ENCODE measurements at places on chromosomes 16 and 17. TPM values are rescaled to one million over a fixed set of nuclear protein-coding genes. Genes with fewer than 3 reads are reported as not detected.

Gene NPB
- total RNA-seq = 1.8 TPM

Gene YBX2
- total RNA-seq = 1.1 TPM

Gene CAVIN1
- 659 TPM for total RNA-seq

Gene KRTAP4-6
- not detected for total RNA-seq

Gene CMTM2
- not detected for total RNA-seq

Gene KRT9
- not detected for total RNA-seq

DNA sequence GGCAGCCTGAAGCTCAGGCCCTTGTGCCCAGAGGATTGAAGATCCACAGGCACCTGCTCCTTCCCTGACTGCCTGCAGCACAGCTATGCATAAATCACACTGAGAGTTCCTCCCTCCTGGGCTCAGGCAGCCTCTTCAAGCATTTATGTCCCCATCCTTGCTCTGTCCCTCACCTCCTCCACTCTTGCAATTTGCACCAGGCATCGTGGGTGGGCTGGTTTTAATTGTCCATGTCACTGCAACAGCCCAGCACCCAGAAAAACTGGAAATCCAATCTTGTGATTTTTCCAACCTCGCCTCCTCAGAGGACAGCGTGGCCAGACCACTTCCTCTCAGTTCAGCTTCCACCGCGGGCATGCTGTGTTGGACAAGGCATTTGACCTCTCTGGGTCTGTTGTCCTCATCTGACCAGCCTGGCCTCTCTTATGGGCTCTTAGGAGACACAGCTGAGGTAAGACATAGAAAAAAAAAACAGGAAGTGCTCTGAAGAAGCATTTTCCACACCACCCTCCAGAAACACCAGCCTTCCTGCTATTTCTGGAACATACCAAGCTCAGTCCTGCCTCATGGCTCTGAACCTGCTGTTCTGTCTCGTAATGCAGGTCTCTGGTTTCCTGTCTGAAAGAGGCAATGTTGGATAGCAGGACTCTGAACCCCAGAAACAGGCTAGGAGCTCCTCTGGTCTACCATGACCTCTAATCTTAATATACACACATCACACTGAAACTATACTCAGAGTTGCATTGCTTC, 8.3 kb downstream of the TMEM114 start:
- DNase-seq = peak; percentile 21

DNA sequence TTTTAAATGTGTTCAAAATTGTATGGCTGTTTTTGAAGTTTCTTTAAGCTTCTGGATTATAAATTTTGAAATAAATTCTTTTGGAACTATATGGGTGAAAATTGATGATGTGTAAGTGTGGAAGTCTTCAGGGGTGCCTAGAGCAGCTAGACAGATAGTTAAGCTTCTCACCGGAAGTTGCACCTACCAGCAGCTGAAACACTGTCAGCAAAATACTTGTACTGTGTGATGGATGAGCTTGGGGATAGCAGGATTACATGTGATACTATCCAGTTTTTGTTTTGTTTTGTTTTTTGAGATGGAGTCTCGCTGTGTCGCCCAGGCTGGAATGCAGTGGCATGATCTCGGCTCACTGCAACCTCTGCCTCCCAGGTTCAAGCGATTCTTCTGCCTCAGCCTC, 19.7 kb downstream of the RBL2 start:
- DNase-seq = no peak

DNA sequence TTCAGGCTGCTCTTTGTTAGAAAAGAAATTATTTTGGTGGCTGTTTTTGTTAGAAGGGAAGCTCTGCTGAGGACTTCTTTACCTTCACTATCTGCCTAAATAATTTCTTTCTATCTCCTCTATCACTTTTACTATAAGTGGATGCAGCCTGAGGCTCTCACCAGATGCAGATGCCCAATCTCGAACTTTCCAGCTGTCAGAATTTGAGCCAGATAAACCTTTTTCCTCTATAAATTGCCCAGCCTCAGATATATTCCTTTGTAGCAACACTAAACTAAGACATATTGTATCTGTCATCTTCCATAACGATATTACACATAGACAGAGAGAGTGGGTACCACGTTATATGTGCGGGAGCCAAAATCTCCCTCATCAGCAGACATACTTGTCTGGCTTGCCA, 15.7 kb upstream of the CDH8 start:
- DNase-seq = no peak

DNA sequence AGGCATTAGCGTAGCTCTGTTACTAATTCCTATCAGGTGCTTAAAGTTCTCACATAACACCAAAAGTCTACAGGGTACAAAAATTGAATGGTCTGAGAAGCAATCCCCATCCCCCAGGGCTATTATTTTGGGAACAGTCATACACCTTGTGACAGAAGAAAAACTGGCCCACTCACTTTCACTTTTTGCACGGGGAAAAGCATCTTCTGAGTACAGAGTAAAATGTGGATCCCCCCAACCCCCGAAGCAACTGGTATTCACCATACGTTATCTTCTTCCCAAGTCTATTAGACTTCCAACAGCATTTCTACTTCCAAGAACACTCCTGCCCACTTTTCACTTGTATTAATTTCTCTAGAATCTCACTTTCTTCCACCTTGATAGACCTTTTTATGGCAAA, 11.8 kb downstream of the GGA3 start:
- no peak for DNase-seq

- DNase-seq = no peak
These were observed 2.9 kb upstream of the CARMIL2 start for GRCh38 chr16:67641779-67642708.

- peak; percentile 44 for DNase-seq
These were observed 1144.4 kb upstream of the GOT2 start for GRCh38 chr16:59878479-59878878.

DNA sequence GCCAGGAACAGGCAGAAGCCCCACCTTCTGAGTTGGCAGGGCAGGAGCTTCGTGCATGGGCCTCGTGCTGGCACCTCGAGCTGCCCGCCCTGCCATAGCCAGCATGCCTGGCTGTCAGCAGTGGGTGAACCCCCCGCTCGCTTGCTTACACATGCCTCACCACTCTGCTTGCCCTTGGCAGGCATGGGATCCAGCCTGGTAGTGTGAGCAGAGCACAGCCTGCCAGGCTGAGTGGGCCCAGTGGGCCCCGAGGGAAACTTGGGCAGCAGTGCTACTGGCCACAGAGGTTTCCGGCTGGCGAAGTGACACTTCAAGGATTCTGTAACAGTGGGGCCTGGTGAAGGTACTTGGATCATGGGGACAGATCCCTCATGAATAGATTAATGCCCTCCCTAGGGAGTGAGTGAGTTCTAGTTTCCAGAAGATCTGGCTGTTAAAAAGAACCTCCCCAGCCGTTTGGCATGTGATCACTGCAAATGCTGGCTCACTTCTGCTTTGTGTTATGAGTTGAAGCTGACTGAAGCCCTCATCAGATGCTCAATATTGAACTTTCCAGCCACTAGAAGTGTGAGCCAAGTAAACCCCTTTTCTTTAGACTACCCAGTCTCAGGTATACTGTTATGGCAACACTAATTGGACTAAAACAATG, 114.7 kb downstream of the BCAS3 start:
- no peak for DNase-seq

GRCh38 chr17:67942810-67943209, 53.5 kb downstream of the C17orf58 start:
- peak; percentile 21 for DNase-seq

GRCh38 chr17:17525956-17526355, 29.8 kb upstream of the RASD1 start:
- no peak for DNase-seq

GRCh38 chr17:71203953-71204352, 916.9 kb upstream of the SOX9 start:
- no peak for DNase-seq
